Foreskin keratinocyte (primary cell): ENCODE measurements at places on chromosomes 1 and 21.

GRCh38 chr1:204326771-204327300 lies 32.9 kb downstream of the PLEKHA6 start:
- no peak for DNase-seq

GRCh38 chr1:38444311-38444710 lies 397.7 kb upstream of the POU3F1 start:
- DNase-seq = peak; percentile 44

DNA sequence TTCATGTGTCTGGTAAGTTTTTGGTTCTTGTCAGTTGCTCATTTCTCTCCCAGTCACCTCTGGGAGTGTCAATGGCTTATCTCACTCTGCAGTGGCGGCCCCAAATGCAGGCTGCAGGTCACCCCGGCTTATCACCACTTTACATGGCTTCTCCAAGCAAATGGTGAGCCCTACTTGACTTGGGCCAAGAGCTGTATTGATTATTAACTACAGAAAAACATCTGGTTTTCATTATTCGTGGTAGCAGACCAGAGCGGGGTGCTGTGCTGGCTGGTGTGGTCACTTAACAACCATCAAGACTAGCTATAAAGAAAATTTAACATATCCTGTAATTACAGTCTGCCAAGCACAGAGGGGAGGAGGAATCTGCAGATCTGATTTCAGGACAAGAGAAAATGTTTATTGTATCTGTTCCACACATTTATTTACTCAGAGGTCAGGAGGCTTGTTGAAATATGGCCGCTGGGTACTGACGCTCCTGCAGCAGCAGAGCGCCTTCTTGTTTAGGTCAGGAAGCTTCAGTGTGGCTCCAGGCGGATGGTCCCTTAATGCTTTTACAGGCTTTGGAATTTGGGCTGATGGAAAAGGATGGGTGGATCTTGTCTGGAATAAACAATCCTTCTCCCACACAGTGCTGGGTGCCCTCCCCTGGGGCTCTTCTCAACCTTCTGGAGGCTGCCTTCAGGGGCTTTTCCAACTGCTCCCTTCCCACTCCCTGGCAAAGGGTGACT lies 87.8 kb downstream of the HLX start:
- no peak for DNase-seq

GRCh38 chr1:155085504-155086127 lies 7.0 kb downstream of the EFNA3 start:
- DNase-seq = peak; percentile 78

GRCh38 chr1:236522937-236523703 lies 662 bp upstream of the LGALS8 start:
- DNase-seq = no peak

DNA sequence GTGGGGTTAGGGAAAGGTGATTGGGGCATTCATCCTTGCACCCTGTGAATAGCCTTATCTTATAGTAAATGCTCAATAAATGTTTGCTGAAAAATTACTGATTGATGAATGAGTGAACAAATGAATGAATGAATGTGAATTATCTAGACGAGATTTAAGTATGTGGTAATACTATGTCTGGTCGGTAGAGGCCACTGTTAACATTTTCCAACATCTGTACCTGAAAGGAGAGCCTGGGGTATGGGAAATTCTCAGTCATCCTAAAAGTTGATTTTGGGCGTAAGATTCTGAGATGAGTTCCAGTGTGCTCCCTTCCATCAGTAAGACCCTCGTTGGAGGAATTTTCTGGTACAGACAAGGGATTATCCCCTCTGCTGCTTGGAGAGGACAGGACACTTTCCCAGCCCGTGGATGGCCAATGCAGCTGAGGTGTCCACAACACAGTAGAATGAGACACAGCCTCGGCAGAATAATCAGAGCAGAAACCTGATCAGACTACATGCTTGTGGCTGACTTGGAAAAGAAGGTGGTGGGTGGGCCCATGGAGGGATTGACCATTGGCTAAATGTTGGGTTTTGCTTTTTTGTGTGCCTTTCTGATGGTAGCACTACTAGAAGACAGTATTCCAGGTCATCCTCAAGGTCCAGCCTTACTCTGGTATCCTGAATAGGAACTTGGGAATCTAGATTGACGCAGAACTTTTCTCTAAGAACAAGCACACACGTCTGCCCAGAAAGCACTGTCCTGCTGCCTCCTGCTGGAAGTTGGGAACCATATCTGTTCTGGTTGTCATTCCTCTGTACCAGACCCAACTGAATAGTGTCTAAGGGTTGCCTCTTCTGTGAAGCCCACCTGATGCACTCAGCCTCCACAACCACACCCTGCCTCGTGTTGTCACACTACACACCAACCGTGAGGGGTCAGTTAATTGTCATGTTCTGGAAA lies 262.0 kb downstream of the TNR start:
- peak; percentile 21 for DNase-seq

GRCh38 chr1:230047114-230047865 lies 19.7 kb upstream of the GALNT2 start:
- peak; percentile 67 for DNase-seq

- no peak for DNase-seq
Measured at GRCh38 chr1:78570539-78570938, 49.7 kb upstream of the IFI44L start.

DNA sequence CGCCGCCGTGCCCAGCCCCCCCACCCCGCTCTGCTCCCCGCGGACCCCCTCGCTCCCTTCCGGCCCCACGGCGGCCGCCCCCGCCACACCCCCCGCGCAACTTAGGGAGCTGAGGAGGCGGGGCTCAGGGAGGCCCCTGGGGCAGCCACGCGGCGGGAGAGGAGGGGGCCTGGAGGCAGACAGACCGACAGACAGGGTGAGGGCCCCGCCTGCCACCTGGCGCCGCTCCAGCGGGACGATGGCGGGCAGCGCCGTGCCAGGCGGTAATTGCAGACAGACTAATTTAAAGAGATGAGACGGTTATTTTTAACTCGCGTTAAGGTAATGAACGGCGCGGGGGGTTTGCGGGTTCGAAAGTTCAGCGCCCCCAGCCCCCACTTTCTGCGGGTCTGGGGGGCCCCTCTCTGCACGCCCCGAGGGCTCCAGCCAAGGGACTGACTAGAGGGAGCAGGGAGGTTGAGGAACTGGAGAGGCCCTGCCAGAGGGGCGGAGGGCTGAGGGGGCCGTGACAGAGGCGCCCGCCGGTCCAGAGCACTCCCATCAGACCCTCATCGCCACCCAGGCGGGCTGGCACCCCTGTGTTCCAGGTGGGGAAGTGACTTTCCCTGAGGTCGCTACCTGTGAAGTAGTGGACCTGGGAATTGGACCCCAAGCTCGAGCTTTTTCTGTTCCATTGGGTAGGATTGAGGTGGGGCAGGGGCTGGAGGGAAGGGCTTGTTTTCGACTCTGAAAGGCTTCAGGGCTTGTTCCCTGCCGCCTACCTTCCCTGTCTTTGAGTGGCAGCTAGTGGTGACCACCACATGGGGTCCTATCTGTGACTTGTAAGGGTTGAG lies 5.4 kb downstream of the FOXO6 start:
- no peak for DNase-seq

DNA sequence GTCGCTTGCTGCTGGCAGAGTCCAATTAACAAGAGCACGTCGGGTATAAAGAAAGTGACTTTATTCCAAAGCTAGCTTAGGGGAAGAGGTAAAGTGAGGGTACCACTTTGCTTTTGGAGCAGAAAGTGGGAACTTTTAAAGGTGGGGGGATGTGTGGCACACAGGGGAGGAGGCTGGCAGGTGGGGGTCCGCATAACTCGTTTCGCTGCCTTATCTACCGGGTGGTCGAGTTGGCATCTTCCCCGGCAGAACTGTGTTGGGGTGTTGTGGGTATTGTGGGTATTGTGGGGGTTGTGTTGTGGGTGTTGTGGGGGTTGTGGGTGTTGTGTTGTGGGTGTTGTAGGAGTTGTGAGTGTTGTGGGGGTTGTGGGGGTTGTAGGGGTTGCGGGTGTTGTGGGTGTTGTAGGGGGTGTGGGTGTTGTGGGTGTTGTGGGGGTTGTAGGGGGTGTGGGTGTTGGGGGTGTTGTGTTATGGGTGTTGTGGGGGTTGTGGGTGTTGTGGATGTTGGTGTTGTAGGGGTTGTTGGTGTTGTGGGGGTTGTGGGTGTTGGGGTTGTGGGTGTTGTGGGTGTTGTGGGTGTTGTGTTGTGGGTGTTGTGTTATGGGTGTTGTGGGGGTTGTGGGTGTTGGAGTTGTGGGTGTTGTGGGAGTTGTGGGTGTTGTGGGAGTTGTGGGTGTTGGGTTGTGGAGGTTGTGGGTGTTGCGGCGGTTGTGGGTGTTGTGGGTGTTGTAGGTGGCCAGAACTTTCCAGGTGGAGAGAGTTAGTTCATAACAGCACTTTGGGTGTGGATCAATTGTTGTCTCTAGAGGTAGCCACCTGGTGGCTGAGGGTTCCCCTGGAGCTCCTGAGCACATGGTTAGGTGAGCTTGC lies 52.7 kb downstream of the AGPAT3 start:
- no peak for DNase-seq

GRCh38 chr1:5744341-5744740 lies 247.9 kb downstream of the NPHP4 start:
- DNase-seq = no peak

DNA sequence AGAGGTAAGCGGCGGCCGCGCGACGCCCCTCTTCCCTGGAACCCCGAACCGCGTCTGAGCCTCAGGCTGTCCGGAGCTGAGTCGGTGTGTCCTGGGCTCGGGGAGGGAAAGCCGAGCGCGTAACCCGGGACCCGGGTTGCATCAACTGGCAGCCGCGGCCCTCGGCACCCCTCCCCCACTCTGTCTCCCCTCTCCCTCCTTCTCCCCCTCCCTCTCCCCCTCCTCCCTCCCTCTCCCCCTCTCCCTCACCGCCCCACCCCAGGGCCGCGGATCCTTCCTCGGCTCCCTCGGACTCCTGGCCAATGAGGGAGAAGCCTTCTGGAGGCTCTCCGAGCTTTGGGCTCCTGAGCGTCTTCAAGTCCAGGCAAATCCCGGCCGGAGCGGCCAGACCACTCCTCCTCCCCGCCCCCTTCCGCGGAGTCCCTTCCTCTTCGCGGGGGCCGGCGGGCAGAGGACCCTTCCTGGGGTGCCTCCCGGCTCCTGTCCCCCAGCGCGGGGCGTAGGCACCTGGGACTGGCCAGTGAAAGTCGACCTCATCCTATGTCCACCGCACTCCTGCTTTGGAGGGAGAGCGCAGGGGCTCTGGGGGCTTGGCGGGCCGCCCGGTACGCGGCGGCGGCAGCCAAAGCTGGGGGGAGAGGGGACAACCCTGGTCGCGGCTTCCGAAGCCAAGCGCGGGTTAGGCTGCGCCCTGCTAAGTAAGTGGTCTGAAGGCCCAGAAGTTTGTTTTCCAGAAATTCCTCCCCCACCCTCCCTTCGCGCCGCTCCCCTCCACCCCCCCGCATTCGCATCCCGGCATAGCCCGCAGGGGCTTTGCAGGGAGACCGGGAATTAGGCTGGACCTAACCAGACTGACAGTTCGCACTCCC lies 850 bp downstream of the SESN2 start:
- peak; percentile 54 for DNase-seq

DNA sequence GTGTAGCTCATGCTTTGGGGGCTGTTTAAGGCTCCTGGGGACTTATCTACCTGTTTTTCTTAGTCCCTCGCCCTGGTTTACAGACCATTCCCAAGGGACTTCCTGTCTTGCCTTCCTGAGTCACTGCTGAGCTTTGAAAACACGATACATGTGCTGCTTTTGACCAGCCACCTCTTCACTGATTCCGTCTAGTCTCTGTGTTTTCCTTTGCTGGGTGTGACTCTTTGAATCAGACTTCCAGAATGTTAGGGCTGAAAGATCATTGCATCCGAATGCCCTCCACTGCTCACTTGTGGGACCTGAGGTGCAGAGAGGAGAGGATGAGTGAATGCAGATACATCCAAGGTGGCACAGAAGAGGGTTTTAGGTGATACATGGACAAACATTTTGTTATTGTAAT lies 35.4 kb upstream of the CITED4 start:
- DNase-seq = peak; percentile 71

DNA sequence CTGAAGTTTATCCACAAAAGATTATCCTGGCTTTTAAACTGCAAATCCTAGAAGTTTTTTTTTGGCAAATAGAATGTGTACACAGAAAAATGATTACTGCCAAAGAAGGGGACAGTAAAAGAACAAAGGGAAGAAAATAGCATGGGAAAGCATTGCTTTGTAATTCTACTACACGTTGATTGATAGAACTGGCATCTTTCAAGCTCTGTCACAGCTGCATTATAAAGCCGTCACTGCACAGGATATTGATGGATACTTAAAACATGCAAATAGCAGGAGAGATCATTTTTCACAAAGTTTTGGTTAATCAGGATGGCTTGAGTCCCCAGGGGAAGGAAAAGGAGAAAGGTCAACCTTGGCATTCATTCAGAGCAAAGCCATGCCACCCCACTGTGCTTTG lies 183.7 kb upstream of the RRP15 start:
- DNase-seq = no peak

GRCh38 chr1:90969241-90969640 lies 52.6 kb downstream of the ZNF644 start:
- DNase-seq = no peak

GRCh38 chr1:235415008-235415904 lies 48.0 kb downstream of the TBCE start:
- peak; percentile 56 for DNase-seq

- no peak for DNase-seq
Measured at GRCh38 chr1:225642177-225642576, 10.7 kb downstream of the ENAH start.
